ENCODE measurements at places on chromosomes 3 and 15.

DNA sequence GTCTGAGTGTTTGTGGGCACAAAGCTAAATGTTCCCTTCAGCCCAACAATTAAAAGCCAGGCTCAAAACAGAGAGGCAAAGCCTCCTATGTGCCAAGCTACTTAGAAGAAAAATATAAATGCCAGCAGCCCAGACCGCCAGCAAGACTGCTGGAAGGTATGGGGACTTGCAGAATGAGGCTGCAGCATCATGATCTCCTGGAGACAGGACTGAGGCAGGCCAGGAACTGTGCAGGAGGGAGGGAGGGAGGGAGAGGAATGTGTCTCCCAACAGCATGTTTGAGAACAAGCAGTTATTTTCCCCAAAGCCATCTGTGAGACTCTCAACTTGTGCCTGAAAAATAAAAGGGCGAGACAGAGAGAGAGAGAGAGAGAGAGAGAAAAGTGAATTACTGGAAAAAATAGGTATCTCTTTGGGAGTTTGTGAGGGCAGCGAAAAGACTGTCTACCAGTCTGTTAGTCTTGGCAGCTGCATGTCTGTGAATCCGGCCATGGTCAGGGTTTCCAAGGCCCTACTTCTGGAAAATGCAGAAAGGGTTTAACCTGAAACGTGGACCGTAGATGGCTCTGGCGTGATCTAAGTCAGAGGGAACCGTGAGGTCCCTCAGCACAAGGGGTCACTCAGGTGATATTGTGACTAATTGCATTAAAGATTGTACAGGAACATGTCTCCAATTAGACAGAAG is 139.7 kb upstream of the COL8A1 start:
- DNase-seq: no peak

- DNase-seq: no peak
Observed at GRCh38 chr3:175338775-175339535, 479.8 kb downstream of the NAALADL2 start.

- DNase-seq: no peak
Observed at GRCh38 chr3:186492385-186492984, 51.7 kb downstream of the CRYGS start.

DNA sequence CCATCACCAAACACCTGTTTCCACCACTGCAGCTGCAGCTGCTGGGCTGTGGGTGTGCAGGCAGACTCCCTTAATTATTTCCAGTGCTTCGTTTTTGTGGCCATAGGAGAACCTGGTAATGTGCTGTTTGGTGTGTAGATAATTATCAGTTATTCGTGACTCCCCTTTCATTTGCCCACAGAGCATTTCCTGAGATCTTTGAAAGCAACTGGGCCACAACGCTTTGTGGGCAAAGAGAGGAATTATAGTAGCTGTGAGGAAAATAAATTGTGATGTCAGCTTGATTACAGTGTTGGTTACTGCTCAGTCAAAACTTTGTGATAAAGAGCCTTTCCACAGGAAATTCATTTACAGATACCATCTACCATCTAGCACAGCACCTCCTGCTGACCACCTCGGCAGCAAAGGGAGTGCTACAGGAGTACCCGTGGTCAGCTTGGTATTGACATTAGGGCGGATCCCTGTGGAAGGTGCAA is 193.3 kb upstream of the SLCO3A1 start:
- DNase-seq: no peak

DNA sequence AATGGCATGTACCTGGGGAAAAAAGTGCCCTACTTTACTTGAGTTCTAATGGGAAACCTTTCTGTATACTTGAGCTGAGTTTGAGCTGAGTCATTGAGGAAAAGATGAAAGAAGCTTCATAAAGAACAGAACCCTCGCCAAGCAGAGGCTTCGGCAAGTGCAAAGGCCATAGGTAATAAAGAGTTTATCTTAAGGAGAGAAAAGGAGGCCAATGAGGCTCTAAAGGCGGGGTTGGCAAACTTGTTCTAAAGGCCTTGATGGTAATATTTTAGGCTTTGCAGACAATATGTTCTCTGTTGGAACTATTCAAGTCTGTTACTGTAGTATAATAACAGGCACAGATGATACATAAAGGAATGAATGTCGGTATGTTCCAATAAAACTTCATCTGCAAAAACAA is 17.6 kb upstream of the TRAT1 start:
- no peak for DNase-seq

DNA sequence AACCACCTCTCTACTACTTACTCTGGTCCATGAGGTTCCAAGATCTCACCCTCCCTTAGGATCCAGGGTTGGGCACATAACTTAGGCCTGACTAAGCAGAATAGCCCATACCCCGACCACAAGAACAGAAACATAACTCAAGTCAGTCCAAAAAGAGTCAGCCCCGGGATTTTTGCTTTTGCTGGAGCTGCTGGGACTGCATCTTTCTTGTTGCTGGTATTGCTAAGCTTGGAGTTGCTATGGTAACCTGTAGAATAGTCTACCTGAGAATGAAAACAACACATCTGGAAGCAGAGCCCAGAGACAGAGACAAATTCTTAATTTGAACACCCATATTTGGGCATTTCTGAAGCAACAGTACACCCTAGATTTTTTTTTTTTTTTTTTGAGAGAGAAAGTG is 6.5 kb downstream of the RUBCN start:
- no peak for DNase-seq

GRCh38 chr3:101963902-101964362 is 114.6 kb downstream of the NFKBIZ start:
- DNase-seq: no peak

GRCh38 chr15:37090543-37091175 is 9.7 kb downstream of the MEIS2 start:
- no peak for DNase-seq

GRCh38 chr3:145942052-145942451 is 218.9 kb downstream of the PLOD2 start:
- no peak for DNase-seq

- no peak for DNase-seq
Observed at GRCh38 chr15:38828031-38828532, 263.5 kb upstream of the RASGRP1 start.

GRCh38 chr3:133474251-133474801 is 74.5 kb downstream of the BFSP2 start:
- DNase-seq: peak; percentile 84

DNA sequence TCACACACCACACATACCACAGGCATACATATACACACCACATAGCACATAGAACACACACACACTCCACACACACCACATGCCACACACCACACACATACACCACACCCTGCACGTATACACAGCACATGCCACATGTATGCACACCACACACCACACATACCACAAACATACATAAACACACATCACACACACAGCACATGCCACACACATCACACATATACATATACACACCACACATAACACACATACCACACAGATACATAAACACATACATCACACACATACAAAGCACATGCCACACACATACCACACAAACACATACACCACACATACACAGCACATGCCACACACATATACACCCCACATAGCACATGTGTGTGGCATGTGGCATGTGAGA is 171.1 kb downstream of the OR4M2 start:
- no peak for DNase-seq

- no peak for DNase-seq
Observed at GRCh38 chr3:48118928-48119327, 69.3 kb downstream of the CDC25A start.

DNA sequence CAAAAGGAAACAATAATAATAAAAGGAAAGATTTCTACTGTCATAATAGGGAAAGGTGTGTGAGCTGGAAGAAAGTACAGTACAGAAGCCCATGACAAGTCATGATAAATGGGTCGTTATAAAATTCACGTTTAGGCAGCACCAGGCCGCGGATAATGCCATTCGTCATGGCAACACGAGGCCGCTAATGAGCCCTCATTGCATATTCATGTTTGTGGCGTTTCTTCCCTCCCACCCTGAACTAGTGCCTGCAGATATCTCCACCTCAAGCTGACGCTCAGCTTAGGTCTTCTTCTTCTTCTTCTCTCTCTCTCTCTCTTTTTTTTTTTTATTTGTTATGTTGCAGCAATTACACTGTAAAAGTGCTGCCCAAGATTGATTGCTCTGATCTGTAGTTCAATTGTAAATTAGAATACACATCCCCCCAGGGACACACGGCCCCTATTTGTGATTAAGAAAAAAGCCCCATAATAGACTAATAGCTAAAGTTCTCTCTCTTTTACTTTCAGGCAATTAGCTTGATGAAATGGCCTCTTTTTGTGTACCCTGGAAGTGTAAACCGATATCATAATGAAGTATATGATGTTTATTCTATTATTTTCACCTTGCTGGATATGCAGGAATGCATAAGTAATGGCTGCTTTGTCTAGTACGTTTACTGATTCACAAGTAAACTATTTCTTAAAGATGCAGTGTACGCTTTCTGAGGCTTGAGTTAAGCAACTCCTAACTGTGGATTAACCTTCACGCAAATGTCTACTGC is 61.9 kb upstream of the NR2F2 start:
- no peak for DNase-seq

DNA sequence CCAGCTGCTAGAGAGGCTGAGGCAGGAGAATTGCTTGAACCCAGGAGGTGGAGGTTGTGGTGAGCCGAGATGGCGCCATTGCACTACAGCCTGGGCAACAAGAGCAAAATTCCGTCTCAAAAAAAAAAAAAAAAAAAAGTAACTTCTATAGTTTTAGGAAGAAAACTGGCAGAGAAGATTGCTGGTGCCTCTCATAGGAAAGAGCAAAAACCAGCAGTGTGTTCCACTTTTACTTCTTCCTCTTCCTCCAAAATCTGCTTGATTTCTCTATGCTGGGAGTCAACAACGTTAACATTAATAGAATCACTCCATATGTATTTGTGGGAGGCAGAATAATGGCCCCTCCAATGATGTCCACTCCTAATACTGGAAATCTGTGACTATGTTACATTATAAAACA is 12.5 kb upstream of the NR1D2 start:
- DNase-seq: no peak

- DNase-seq: no peak
Observed at GRCh38 chr15:71800190-71800589, 10.2 kb upstream of the NR2E3 start.

GRCh38 chr3:119630128-119630879 is 30.1 kb downstream of the POPDC2 start:
- DNase-seq: no peak

- no peak for DNase-seq
Observed at GRCh38 chr15:62449638-62450037, 284.6 kb upstream of the C2CD4B start.

- DNase-seq: no peak
Observed at GRCh38 chr15:66743703-66744536, 41.9 kb downstream of the SMAD6 start.

DNA sequence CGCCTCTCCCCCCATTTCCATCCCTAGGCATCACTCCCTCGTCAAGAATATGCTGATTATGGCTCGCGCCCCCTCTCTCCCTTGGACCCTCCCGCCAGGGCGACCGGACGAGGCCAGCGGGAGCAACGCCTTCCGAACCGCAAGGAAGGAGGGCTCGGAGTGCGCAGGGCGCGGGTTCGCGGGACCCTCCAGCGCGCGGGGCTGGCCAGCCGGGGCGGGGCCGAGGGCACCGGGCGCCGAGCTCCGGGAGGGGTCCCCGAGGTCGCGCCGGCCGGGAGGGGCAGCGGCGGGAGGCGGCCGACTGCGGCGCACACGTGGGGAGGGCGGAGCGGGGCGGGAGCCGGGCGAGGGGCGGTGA is 483 bp downstream of the EHD4 start:
- DNase-seq: no peak

- no peak for DNase-seq
Observed at GRCh38 chr3:66538390-66538789, 37.6 kb upstream of the LRIG1 start.

DNA sequence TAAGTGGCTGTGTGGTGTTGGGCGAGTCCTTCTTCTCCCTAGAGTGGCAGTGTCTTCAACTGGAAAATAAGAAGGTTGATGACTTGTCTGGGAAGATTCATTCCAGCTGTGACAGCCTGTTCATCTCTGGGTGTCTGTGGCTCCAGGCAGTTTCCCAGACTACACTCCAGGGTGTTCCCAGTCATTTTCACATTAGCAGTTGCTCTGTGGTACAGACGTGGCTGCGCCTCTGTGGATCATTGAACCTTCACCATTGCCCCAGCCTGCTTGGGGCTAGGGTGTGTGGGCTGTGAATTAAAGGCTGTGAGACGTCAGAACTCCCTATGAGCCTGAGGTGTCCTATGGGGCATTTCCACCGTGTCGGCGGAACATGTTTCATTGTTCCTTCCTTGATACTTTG is 239.6 kb upstream of the NR2E3 start:
- no peak for DNase-seq

DNA sequence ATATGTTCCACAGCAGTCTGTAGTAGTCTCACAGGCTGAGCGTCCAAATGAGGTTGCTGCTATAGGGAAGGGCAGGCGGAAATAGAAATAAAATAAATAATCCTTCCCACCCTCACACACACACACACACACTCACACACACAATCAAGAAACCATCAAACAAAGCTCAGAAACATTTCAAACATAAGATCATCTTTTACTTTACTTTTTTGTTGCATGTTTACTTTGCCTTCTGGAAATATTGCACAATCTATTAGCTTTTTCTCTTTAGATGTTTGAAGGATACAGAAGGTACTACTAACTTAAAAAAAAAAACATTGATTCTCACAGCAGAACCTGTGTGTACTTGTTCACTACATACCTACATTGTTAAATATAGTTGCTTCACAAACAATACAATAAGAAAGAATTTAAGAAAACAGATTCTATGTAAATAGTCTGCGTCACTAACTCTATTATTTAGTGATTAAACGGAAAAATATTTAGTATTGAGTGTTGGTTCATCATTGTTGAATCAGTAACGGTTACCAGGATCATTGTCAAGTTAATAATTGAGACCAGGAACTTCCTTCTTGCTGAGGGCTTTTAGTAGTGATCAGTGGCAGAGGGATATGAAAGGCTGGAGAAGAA is 20.5 kb downstream of the ALCAM start:
- peak; percentile 80 for DNase-seq

GRCh38 chr3:60304112-60304511 is 947.1 kb downstream of the FHIT start:
- DNase-seq: no peak

GRCh38 chr3:49567406-49567805 is 13.1 kb downstream of the BSN start:
- DNase-seq: no peak

DNA sequence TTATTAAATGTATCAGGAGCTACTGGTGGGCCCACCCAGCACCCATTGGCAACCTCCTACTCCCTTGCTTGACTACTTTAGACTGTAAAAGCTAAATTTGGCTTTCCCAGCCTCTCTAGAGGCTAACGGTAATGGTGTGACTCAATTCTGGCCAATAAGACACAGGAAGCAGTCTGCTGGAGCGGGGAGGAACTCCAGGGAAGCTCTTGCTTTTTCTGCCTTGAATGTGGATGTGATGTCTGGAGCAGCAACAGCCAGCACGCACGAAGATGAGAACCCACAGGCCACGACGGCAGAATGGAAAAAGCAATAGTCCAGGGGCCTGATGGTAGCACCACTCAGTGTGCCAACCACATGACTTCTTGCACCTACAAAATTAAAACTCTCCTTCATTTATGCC is 39.9 kb downstream of the RAB6B start:
- no peak for DNase-seq
